Fibroblast of gingiva (primary cell): ENCODE measurements at places on chromosomes 2 and 18.

DNA sequence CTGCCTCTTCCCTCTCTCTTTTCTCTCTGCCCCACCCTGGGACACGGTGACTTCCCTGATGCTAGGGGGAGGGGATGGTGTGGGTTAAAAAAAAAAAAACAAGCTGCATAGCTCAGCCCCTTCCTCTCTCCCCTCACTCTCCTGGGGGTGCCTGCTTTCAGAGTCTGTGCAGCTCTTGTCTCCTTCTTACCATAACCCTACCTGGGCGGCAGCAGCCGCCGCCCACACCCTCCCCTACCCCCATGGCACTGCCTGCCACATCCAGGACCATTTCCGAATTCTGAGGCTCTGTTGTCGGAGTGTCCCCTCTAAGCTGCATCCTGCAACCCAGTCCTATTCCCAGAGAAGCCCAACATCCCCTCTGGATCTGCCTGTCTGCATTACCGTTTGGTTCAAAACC, 16.0 kb downstream of the TTC32 start:
- DNase-seq: no peak

DNA sequence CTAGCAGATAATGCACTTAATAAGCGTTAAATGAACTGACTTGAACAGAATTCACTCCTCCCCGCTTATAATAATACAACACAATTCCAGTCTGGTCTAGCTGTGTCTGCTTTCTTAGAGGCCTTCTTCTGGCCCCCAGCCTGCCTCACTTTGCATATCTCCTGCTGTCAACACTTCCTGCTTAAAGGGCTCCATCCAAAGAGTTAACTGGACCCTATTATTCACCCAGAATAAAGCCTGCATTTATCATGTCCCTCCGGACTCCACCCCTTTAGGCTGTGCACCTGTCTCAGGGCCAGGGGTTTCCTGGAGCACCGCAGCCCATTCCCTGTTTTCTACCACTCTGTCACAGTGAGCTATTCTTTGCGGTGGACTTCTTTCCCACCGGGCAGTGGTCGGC, 292.8 kb upstream of the FBXO11 start:
- DNase-seq: no peak

- peak; percentile 87 for DNase-seq
Observed at GRCh38 chr2:203673933-203674332, 32.5 kb upstream of the CD28 start.

DNA sequence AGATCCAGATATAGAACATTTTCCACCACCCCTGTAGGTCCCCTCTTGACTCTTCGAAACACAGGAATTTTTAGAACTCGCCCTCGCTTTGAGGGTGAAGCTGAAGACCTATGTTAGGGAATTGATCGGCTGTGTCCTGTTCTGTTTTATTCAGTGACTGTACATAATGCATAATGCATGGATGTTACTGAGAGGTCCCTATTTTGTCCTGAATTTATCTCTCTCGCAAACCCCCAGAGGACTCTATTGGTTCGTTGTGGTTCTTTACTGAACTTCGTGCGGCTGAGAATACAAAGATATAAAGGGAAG, 431 bp upstream of the EIF5B start:
- no peak for DNase-seq

- DNase-seq: no peak
Observed at GRCh38 chr2:185012643-185013042, 414.3 kb downstream of the ZNF804A start.

DNA sequence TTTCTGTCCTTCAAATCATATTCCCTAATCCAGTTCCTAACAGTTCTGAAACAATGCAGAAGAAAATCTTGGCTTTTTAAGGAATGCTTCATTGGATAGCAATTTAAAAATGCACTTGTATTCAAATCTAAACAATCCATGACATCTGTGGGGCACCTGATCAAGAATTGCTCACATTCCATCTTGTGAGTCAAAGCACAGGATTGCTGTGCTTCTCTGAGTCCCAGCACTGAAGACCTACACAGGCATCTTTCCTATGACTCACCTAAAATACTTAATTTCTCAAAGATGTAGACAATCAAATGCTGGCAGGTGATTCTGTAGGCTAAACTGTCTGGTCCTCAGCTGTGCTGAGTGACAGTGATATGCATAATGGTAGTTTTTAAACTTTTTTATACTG, 10.1 kb upstream of the ATP8B1 start:
- peak; percentile 83 for DNase-seq

- DNase-seq: no peak
Observed at GRCh38 chr18:53458944-53459580, 765.4 kb downstream of the MBD2 start.

DNA sequence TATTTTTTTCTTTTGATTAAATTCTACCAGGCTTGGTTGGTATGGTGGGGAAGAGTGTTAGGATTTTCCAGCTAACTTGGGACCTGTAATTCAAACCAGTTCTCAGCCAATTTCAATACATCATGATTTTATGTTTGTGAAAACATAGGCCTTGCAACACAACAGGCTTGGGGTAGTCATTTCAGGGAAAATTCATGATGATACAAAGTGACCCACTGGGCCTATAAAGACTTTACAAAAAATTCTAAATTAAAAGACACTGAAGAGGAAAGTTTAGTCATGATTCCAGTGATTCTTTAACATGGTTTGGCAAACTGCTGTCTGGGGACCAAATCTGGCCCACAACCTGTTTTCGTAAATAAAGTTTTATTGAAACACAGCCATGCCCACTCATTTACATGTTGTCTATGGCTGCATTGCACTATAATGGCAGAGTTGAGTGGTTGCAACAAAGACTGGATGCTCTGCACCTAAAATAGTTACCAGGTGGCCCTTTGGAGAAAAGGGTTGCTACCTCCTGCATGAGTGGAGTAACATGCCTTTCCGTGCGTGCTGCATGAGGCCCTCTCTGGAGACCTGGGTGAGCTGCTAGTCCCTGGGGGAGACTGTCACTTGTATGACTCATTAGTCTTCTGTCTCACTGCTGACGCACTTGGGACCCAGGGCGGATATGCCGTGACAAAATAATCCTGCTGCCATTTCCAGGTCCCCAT, 73.6 kb downstream of the NPAS2 start:
- no peak for DNase-seq

DNA sequence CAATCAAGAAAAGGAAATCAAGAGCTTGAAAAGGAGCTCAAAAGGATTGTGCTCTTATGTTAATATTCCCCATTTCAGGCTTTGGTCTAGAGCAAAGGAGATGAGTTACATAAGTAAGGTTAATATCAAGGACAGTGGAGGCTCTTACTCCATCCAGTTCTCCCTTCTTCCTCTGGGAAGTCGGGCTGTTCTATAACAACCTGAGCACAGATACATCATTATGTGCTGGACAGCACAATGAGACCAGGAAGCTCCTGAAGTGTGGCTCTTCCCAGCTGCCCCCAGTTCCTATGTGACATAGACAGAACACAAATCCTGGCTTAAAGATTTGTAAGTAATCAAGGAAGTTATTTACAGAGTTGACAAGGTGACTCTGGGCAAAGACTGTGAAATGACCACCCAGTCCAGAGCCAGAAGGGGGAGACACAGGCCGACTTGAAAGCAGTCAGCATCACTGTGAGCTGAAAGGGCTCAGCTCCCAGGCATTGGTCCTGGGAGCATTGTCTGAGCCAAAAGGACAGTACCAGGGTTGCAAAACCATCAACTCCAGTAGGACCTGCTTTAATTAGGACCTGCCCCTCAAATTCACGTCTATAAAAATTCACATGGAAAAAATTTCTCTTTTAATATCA, 917.6 kb upstream of the ACVR2A start:
- DNase-seq: peak; percentile 86
